Globus pallidus (tissue), 1 donor: ENCODE measurements at places on chromosomes 3 and 15.

DNA sequence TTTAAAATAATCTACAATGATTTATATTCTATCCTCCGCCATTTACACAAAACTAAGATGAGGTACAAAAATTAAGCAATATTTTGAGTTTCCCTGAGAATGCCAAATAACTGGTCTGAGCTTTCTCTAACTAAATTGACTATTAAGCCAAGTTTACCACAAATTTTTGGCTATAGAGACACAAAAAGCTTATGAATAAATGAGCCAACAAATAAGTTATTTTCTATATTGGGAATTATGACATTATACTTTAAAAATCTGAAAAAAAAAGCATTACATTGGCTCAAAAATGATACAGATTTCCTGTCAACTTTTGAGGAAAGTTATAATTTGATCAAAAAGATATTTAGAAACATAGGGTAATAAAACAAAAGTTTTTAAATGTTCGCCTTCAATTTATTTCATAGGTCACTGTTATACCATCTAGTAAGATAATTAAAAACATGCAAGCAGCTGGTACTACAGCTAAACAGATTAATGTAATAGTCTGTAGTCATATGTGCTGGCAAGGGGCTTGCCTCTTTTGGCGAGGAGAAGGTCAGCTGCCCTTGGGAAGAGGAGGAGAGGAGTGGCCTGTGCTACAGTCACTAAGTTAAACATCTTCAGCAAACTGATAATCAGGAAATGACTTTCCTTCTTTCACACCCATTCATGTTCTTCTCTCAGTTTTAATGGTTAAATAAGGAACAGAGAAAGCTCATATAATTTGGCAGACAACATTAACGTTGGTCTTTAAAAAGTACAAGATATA is 318.5 kb downstream of the TBC1D5 start:
- DNase-seq, result no peak

- DNase-seq, result no peak
Measured at GRCh38 chr3:106130384-106131198, 261.8 kb upstream of the CBLB start.

DNA sequence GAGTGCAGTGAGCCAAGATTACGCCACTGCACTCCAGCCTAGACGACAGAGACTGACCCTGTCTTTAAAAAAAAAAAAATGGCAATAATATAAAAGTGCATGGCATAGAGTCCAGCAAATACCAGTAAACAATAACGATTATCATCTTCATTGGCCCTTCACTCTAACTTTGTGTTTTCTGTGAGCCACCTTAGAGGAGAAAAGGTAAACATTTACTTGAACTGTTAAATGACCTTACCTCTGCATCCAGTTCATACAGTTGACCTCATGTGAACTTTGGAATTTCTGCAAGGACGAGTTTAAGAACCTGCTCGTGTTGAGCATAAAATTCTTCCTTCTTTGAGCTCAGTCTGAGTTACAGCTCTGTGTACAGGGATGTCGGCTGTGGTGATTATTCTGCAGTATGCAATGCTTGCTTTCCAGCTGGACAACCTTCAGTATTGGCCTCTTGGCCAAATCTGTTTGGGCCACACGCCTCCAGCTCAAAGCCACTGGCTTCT is 56.6 kb downstream of the RLBP1 start:
- DNase-seq, result no peak

- no peak for DNase-seq
Measured at GRCh38 chr15:64324165-64324877, 31.7 kb downstream of the CSNK1G1 start.

GRCh38 chr3:122960652-122961051 is 66.9 kb downstream of the SEMA5B start:
- DNase-seq, result no peak

DNA sequence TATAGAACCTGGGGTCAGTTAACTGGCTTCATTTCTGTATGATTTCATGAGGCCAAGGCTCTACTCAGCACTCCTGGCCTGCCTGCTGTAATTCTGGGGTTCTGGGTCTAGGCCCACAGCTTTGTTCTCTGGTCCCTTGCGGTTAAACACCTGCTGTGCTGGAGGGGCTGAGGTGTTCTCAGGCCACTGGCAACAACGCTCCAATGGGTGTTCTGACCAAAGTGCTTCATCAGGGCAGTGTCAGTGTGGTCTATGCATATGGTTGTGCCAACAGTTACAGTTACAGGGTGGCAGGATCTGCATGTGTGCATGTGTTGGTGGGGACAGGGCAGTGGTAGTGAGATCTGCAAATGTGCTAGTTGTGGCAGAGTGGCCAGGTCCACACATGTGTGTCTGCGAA is 64.1 kb upstream of the GMNC start:
- DNase-seq, result no peak

DNA sequence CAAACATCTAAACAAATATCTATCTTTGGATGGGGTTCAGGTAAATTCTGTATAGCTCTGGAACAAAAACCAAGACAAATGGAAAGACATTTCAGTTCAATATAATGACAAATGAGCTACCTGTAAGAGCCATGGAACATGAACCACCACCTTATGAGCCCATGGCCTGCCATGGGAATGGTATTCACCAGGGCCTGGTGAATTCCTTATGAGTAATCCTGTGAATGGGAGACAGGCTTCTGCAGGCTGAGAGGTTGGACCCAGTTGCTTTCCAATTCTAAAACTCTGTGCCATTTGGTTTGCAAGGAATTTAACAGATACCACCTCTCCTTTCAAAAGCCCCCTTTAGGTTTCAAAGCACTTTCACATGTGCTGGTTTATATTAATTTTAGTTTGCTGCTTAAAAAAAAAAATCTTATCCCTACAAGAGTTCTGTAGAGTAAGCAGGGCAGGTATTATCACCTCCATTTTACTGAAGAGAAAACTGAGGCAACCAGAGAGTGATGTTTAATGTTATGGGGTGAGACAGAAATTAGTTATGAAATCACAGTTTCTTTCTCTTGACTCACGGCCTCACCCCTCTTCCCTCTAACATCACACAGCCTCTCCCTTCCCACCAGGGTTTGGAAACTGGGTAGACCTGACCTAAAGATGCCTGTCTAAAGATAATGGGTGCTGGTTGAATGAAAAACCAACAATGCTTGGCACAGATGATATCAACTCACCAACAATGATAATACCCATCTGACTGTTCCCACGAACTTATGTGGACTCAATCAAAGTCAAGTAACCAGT is 397.6 kb upstream of the WNT5A start:
- no peak for DNase-seq

- peak; percentile 21 for DNase-seq
Measured at GRCh38 chr3:46624975-46625490, 12.7 kb downstream of the FAM240A start.

GRCh38 chr15:39455471-39455991 is 125.3 kb upstream of the THBS1 start:
- no peak for DNase-seq

DNA sequence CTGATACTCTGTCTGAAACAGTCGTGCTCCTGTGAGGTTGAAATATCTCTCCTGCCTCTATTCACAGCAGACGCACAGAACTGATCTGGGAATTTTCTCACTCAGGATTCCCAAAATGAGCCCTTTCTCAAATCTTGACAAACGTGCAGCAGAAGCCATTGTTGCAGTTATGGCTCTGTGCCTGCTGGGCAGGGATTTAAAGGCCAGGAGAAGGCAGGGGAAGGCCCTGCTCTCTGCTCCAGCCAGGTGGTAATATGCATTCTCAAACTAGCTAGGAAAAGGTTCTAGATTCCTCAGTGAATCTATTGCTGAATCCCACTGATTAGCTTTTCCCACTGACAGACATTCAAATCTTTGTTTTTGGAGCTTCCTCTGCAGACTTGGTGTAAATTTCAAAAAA is 2.2 kb downstream of the MINAR1 start:
- DNase-seq, result no peak
